ENCODE measurements at places on chromosomes 12 and 14.

- no peak for DNase-seq
Measured at GRCh38 chr14:71550367-71550766, 381.9 kb upstream of the RGS6 start.

DNA sequence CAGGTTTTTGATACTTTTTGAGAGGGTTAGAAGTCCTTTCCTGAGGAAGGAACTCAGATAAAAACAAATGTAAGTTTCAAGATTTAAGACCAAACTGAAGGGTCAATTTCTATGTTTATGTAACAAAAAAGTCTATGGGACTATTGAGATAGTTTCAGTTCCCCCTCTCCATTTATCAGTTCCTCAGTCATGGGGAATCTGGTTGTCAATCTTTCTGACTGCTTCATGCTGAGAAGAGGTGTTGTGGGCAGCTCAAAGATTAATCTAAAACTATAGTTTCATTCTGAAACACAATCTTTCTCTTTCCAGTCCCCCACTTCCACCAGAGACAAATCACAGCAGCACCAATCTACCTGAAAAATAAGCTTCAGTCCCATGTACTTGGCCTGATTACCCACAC is 93.7 kb downstream of the KCNMB4 start:
- DNase-seq, result no peak

DNA sequence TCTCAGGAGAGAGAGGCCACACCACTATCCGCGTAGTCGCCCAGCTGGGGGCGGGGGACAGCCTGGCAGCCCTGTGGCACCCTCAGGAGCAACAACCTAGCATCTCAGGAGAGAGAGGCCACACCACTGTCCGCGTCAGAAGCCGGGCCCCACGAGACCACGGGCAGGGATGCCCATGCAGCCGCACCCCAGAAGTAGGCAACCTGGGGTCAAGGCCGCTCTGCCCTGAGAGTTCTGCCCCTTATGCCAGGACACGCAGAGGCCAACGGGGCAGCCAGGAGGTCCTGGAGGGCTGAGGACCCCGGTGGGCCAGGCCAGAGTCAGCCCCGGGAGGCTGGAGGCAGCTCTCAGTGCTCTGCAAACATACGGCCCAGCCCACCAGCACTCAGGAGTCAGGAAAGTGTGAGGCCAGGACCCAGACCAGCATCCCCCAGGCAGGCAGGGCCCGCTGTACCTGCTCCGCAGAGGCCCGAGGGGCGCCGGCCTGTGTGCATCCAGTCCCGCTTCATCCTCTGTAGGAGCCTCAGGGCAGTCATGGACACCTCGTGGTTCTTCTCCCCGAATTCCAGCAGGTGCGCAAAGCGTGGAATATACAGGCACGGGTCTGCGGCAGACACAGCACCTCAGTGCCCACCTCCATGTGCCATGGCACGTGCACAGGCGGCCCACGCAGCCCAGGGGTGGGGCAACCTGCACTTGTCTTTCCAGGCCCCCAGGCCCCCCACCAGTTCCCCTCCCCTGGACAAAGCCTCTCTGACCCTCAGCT is 7.3 kb upstream of the BTBD6 start:
- DNase-seq, result no peak

GRCh38 chr14:88417594-88417993 is 32.1 kb downstream of the SPATA7 start:
- DNase-seq, result no peak

DNA sequence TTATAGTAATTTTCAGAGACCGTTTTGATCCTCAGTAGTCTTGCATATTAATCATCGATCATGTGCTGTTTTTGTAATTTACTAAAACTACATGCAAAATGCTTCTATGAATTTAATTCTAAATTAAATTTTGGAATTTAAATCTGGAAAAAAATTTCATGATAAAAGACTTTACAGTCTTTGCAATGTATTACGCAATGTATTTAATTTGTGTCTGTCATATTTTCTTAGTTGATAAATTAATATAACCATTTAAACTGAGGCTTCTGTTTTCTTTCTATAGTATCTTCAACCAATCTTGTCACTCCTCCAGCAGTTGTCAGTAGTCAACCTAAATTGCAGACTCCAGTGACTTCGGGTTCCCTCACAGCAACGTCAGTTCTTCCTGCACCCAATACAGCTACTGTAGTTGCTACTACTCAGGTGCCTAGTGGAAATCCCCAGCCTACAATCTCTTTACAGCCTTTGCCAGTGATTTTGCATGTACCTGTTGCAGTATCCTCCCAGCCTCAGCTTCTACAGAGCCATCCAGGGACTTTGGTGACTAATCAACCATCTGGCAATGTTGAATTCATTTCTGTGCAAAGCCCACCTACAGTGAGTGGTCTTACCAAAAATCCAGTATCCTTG is 94.8 kb downstream of the ATF7IP start:
- no peak for DNase-seq

DNA sequence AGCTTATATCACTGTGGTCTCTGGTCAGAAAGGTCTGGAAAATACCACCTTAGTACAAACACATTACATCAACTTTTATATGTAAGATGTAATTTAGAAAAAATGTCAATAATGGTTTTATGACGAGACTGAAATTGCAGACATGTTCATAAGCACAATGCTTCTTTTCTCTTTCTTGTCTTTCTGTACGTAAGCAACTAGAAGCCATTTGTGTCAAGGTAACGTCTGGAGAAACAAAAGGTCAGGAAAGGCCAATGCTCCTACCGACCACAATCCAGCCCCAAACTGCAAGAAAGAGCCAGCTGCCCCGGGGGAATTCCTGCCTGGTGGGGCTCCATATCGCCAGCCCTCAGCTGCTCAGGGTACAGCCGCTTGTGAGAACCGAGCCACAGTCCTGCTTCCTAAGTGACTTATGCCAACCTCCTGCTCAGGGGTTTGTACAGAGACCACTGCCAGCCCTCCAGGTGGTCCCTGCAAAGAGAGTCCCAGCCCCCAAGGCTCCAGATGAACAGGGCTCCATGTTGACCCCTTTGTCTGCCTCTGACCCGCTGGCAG is 6.3 kb downstream of the ZNF839 start:
- no peak for DNase-seq

GRCh38 chr14:60514378-60514740 is 5.4 kb downstream of the SIX6 start:
- peak; percentile 70 for DNase-seq

DNA sequence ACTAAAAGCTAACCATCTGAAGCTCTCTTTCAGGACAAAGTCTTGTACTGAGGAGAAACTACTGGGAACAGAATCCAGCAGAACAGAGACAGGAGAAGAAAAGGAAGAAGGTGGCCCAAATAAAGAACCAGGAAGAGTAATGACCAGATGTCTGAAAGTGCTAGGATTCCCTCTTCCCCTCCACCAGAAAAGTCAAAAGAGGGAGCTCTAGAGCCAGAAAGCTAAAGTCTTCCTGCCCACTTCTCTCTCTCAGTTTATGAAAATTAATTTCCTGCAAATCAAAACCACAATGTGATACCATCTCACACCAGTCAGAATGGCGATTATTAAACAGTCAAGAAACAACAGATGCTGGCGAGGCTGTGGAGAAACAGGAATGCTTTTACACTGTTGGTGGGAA is 47.2 kb downstream of the SPPL3 start:
- DNase-seq, result no peak

GRCh38 chr14:61643555-61643954 is 51.8 kb upstream of the HIF1A start:
- DNase-seq, result no peak

- no peak for DNase-seq
Measured at GRCh38 chr14:69346710-69347109, 51.4 kb downstream of the ERH start.

GRCh38 chr12:70393787-70394499 is 27.9 kb downstream of the KCNMB4 start:
- DNase-seq, result no peak

- DNase-seq, result no peak
Measured at GRCh38 chr12:127106041-127106440, 1160.9 kb upstream of the TMEM132C start.

DNA sequence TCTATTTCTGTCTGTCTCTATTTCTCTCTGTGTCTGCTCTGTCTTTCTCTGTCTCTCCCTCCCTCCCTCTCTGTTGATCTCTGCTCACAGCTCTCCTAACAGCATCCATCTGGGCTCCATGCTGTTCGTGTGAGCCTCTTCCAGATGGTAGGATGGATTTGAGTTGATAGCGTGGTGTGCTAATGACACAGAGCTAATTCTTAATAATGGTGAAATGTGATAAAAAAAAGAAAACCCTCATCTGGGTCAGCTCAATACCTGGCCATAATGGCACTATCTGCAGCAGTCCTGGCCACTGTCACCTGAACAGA is 96.4 kb downstream of the AACS start:
- DNase-seq, result no peak

GRCh38 chr14:69712599-69713088 is 54.3 kb upstream of the SRSF5 start:
- DNase-seq, result peak; percentile 70

DNA sequence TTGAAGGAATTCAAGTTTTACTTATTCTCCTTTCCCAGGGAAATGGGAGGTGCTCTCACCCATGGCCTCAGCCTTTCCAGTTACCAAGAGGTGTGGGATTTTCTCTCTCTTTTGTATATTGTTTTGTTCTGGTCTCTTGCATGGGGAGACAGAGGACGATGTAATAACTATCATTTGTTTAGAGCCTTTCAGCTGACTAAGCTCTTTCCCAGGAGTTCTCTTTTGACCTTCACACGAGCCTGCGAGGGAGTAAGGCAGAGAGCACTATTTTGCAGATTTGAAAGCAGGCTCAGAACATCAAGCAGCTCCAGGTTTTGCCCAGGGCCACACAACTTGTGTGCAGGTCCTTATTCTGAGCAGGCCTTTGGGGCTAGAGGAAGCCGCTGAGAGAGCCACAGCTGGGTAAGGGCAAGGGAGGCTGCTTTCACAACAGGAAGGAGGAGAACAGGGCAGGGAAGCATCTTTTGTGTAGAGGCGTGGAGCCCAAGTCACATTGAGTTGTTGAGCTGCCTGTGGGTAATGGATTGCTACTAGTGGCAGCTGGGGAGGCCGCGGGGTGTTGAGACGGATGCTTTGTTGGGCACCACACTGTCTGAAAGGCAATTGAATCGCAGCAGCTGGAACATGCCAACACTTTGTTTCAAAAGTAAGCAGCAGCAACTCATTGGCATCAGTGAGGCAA is 116.2 kb downstream of the PRMT8 start:
- DNase-seq, result peak; percentile 8

GRCh38 chr12:115993737-115994136 is 283.8 kb downstream of the MED13L start:
- DNase-seq, result no peak

DNA sequence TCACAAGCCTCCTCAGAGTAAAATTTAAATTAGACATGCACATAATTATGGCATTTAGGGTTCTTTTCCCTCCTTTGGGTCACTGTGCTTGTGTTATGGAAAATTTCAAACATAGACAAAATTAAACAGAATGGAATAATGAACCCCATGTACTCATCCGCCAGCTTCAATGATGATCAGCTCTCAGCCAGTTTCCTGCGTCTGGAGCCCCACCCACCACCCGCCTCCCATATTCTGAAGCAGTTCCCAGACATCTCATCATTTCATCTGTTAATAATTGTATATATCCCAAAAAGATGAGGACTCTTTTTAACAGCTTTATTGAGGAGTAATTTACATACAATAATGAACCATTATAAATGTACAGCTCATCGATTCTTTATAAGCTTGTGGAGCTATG is 128.2 kb downstream of the EML1 start:
- no peak for DNase-seq

DNA sequence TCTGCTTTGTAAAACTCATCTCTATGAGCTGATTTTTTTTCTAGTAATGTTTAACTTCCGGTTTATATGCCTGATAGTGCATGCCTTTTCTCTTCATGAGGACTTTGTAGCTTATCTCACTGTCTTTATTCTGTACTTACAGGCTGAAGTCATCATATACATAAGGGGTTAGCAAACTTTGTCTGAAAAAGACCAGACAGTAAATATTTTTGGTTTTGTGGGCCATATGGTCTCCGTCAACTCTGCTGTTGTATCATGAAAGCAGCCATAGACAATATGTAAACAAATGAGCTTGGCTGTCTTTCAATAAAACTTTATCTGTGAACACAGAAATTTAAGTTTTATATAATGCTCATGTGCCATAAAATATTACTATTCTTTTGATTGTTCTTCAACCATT is 172.1 kb downstream of the GXYLT1 start:
- no peak for DNase-seq

DNA sequence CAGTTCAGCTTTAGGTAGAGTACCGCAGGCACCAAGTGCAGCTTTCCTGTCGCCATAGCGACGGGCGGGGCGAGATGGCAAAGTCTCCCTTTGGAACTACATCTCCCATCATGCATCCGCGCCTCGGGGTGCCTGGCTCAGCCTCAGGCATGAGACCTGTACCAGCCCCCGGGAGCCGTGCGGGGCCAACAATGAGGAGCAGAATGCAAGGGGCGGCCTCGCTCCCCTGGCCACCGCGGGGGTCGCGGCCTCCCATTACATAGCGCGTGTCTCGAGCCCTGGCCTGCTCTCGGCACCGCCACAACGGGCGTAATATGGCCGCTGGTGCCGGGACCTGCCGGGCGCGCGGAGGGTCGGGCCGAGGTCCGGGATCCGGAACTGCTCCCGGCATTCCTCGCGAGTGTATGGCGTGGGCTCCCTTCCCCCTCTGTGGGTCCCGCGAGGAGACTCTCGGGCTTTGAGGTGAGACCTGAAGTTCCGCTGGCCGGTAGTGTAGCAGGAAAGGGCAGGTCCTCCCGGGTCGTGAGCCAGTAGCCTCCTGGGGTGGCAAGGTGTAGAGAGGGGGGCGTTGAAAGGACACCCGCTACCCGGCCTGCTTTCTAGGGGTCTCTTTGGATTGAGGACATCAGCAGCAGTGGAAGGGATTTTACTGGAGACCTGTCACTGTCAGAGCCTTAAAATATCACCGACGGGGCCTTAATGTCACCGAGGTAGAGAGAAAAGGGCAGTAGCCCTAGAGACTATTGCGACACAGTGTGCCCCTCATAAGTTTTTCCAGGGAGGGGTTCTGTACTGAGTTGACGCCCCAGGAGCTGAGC is at the start of gene THTPA:
TSS of gene THTPA (plus strand) at position 390 of the 818 bp plus-strand sequence. CDS start 487 bp downstream, outside the sequence.
- peak; percentile 92 for DNase-seq

DNA sequence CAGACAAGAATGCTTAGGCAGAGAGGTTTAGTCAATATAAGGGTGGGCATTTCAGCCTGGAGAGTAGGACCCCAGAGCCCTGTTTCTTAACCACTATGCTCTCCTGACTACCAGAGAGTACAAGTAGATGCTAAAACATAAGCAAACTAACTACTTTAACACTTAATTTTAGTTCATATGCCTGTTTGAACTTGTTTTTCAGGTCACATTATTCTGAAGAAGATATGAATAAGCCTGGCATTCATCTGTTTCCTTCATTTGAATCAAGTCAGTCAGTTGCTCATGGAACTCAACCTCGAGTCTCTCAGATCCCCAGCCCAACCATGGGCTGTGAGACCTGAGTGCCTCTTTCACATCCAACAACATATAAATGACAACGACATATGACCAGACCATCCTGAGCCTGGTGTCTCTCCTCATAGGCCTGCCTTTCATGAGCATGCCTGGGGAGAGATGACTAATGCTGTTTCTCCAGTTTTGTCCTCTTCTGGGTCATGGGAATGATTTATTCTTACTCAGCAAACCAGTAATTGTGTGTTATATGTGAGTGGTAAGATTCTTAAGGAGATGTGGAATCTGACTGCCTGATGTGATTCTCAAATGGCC is 251.1 kb upstream of the BTG1 start:
- DNase-seq, result no peak

Measured in NCI-H2081 (cell line).